ENCODE measurements at places on chromosomes 12 and 14.

DNA sequence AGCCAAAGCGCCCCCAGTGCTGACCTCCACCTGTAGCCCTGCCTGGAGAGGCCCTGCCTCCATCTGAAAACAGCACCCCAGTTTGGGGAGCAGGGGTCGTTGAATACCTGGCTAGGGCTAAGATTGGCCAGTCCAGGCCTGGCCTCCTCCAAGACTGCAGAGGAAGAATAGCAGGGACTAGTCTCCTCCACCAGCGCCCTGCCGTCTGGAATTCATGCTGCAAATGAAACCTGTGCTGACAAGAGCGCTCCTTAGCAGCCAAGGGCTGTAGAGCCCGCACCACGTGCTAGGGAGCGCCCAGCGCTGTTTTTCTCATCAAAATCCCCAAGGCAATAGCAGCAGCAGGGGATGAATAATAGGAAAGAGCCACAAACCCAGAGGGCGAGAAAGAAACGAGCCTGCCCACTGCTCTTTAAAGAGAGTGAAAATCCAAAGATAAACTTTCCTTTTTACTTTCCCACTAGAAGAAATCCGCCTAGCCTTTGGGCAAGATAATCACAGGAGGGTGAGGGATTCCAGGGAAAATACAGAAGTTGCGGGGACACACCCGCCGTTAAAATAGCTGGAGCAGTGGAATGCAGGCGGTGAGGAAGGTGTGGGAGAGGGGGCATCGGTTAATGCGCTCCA, 3.3 kb downstream of the COL2A1 start:
- DNase-seq: peak; percentile 54

- no peak for DNase-seq
These were observed 11.4 kb downstream of the TMX1 start for GRCh38 chr14:51251486-51251885.

- DNase-seq: no peak
These were observed 5.7 kb upstream of the RABGGTA start for GRCh38 chr14:24277071-24277470.

GRCh38 chr12:119679081-119679480, 11.1 kb downstream of the PRKAB1 start:
- DNase-seq: no peak

DNA sequence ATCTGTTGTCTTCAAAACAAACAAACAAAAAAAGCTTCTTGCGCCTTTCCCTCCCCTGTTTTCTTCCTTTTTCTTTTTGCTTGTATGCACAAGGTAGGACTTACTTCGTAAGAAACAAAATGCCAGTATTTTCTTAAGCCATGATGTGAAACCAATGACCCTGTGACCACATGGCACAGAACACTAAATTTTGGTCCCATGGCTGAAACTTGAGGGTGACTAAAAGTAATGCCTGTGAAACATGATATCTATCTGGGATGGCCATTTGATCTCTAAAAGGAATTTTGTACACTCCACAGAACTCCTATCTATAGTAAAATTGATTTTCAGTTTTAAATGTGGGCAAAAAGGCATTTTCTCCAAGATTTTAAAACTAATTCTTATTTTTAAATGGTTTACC, 63.6 kb downstream of the PAPOLA start:
- no peak for DNase-seq

- peak; percentile 93 for DNase-seq
These were observed 66.2 kb upstream of the PTGR2 start for GRCh38 chr14:73785336-73785833.

DNA sequence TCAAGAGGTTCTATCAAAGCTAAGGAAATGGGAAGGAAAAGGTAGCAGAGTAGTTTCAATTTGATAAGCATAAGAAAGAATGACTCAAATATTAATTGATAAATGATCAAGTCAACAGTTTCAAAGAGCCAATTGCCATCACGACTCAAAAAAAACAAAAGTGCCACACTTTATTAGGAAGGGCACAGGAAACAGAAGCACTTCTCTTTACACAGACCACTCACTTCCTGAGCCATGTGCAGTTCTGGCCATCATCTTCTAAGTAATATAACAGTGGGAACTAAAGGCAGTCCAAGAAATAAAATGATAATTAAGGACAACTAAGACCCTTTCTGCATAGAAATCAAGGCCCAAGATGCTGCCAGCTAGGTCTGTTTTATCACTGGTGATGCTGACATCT, 13.2 kb downstream of the TM7SF3 start:
- DNase-seq: no peak

DNA sequence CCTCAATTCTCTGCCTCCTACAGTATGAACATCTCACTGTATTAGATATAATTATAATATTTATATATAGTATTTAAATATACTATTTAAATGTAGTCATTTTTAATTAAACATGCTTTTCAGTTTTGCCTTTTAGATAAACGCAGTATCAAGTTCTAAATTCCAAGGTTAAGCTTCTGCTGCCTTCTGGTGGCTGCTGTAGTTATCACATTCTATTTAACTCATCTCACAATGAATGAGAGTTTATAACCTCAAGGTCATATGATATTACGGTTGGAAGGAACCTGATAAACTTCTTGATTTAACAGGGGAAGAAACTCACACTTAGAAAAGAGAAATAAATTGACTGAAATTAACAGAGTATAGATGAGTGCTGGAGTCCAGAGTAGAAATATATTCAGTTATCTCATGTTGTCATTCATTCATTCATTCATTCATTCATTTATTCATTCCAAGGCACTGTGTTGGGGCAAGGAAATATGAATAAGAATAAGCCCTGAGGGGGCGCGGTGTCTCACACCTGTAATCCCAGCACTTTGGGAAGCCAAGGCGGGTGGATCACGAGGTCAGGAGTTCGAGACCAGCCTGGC, 31.9 kb downstream of the GUCY2C start:
- peak; percentile 9 for DNase-seq

GRCh38 chr12:122491991-122492390, 8.7 kb downstream of the ZCCHC8 start:
- DNase-seq: no peak

GRCh38 chr14:75429562-75429961, 1.7 kb downstream of the JDP2 start:
- no peak for DNase-seq

DNA sequence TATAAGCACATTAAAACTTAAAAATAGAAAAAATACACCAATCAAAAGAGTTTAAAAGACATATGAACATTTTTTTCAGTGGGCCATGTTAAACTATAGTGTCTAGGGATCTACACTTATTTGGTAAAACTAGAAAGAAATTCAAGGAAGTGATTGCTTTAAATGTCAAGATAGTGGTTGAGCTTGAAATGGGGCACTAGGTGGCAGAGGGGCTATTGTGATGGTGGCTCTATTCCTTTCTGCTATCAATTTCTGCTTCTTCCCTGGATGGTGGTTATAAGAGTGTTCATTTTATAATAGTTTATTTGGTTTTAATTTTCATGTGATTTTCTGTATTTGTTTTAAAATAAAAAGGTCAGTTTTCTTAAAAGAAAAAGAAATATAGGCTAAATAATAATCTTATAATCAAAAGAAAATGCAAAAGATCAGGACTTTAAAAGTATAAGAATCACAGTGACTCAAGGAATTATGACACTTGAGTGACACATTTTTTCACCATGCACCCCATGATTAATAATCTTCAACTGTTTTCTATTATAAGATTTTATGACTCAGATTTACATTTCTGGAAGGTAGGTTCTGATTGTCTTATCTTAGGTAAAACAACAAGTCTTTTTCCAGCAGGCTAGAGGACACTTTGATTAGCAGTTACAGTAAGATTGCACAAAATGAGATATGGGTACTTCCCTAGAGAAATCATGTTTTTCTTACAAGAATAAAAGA, 137.5 kb downstream of the FSCB start:
- DNase-seq: no peak

DNA sequence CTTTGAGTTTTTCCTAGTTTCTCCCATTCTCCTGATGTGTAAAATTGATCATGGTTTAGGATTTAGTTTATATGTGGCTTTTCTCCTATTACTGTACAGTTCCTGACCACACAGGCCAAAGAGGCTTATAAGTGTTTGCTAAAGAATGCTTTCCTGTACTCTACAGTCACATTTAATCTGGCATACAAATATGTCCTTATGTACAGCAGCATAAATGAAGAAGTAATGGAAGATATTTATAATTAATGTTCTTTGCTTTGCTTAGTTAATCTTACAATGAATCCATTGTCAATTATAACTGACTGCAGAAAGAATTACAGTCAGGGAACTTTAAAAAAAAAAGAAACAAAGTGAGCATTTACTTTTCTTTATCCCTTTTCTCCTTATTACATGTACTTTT, 293.9 kb downstream of the KCNC2 start:
- DNase-seq: no peak

GRCh38 chr14:101774814-101775213, 13.3 kb downstream of the PPP2R5C start:
- no peak for DNase-seq

- no peak for DNase-seq
These were observed 8.3 kb upstream of the ACSM4 start for GRCh38 chr12:7295529-7295928.

GRCh38 chr14:91985008-91985407, 37.5 kb upstream of the FBLN5 start:
- peak; percentile 84 for DNase-seq
